ENCODE measurements at places on chromosomes 3 and 15.

DNA sequence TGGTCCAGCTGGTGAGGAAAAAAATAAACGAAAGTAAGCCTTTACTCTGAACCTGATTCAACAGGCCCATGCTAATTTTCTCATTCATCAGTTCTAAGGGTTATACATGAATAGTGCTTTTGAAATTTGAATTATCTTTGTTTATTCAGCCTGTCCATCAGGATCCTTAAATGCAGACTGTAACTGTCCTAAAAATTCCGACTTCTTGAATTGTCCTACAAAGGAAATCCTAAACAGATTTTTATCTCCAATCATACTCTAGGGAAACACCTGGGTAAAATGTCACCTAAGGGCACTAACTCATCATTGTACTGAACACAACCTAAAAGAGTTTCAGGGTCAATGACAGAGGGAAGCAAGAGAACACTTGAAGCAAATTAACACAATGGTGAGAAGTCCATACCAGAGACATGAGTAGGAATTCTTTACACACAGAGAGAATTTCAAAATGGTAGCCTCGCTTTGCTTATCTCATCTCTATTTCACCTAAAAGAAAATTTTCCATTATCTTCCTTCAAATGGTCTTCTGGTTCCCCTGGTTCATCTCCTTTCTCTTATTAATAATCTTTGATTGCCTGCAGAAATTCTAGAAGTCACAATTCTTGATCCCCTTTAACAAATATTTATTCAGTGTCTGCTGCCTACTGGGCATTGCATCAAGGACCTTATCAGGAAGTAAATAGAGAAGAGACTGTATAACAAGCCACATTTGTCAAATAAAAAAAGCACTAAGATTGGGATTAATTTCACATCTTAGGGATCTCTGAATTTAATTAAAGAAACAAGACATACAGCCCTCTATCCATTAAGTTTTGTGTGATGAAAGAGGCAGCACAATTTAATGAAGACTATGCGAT is 182.7 kb downstream of the MEIS2 start:
- DNase-seq: no peak

GRCh38 chr15:25088261-25088790 is 133.5 kb downstream of the SNRPN start:
- no peak for DNase-seq

DNA sequence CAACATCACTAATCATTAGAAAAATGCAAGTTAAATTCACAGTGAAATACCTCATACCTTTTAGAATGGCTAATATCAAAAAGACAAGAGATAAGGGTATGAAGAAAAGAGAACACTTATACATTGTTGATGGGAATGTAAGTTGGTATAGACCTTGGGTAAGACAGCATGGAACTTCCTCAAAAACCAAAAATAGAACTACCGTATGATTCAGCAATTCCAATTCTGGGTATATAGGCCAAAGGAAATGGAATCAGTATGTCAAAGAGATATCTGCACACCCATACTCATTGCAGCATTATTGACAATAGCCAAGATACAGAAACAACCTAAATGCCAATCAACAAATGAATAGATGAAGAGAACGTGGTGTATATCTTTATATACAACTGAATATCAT is 166.8 kb upstream of the LRRN1 start:
- no peak for DNase-seq

- no peak for DNase-seq
Observed at GRCh38 chr15:65434201-65434600, 11.5 kb upstream of the IGDCC4 start.

DNA sequence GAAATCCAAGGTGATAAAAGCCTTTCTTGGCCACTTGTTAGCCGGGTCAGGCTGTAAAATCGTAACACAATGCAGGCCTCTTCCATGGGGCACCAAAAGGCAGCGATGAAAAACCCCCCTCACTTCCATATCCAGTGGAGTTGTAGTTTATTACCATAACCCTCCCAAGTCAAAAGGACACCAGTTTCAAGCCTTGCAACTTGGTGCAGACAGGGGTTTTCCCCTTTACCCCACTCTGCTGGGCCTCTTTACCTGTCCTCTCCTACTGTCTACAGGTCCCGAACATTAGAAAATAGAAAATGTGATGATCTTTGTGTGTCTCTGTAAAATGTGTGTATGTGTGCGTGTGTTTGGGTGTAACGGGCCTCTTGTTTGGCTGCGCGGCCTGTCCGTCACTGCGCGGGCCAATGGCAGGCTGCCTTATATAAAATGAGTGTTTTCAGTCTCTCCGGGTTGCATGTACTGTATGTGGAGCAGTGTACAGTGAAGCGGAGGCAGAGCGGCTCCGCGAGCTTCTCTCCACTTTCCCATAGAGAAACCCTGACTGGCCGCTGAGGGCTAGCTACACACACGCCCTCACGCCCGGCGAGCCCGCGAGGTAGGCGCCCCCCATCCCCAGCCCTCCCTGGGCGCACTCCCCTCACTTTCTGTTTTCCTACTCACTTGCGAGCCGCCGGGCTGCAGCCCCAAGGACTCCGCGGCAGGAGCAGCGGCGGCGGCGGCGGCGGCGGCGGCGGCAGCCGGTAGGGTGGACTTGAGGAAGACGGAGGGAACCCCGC is at the start of gene BBX:
Gene BBX (plus strand): TSS at position 453 of the 779 bp plus-strand sequence. CDS start 187,499 bp downstream, outside the sequence.
- DNase-seq: peak; percentile 93

DNA sequence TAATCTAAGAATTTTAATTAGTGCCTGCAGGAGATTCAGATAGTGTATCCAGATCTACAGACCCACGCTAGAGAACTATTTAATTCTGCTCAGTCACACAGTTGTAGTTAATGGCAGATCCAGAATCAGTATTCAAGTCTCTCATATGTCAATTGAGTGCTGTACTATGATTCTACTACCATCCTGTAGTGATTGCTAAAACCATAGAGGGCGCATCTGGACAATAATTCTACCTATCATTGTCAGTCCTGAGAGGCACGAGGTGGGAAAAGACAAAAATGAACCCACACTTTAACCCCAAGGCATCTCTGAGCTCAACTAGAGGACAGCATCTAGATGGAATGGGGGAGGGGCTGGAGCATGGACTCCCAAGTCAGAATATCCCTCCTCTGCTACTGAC is 22.7 kb downstream of the DHX36 start:
- DNase-seq: no peak

DNA sequence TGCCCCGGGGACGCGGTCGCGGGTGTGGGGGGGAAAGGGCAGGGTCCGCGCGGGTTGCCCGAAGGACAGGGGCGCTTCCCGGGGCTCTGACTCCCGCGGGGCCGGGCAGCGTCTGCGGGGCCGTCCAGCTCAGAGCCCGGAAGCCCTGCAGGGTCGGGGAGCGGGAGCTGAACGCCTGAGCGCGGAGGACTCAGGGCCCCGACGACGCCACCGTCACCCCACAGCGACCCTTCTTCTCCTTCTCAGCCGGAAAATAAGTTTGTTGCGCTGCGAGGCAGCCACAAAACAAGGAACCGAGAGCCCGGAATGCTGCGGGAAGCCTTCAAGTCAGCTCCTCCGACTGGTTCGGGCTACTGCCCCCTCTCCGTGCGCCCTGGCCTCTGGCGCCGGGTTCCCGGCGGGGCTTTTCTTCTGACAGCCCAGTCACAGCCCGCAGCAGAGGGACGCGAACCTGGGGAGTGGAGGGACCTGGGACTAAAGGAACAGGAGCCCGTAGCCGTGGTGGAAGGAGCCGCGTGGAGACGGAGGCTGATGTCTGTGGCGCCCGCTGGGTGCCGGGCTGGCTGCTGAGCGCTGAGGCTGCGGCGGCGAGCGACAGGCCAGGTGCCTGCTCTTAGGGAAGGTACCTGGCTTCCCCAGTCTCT is 484 bp downstream of the CNTN4 start:
- DNase-seq: no peak

GRCh38 chr15:52481915-52482314 is 46.8 kb downstream of the MYO5A start:
- peak; percentile 69 for DNase-seq

GRCh38 chr15:77603611-77604336 is 28.9 kb downstream of the LINGO1 start:
- DNase-seq: no peak

GRCh38 chr3:117893638-117894037 is 1141.0 kb downstream of the IGSF11 start:
- peak; percentile 28 for DNase-seq

GRCh38 chr3:100402256-100402655 is 917 bp downstream of the LNP1 start:
- peak; percentile 69 for DNase-seq

- DNase-seq: peak; percentile 63
Observed at GRCh38 chr3:52385157-52385556, 59.7 kb downstream of the SEMA3G start.

DNA sequence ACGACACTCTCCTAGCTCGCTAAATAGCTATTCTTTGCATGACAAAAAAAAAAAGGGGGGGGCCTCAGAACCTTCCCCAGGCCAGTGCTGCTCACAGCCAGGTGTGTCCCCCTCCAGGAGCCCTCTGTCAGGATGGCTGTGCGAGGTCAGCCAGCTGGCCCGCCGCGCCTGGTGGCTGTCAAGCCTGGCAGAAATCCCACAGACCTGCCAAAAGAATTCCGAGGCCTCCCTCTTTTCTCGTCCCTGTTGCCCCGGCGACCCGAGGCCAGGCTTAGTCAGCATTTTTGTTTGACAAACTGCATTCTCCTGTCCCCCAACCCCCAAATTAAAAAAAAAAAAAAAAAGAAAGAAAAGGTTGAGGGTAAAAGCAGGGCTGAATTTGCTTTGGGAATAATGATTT is 61.9 kb downstream of the TM4SF4 start:
- DNase-seq: no peak

DNA sequence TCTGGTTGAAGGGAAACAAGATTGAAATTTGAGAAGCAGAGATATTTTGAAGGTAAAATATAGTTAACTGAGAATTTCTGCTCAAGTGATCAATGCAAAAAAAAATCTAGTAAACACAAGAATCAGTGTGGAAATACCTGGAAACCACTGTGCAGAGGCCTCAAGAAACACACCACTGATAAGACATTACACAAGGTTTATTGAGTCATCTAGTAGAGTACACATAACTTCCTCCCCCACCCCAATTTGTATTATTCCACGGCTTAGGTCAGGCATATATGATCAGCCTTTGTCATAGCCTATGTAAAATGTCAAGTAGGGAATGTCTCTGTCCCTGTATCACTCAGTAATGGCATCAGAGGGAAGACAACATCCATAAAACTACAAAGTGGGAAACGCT is 447.8 kb upstream of the BCHE start:
- DNase-seq: peak; percentile 69

- no peak for DNase-seq
Observed at GRCh38 chr15:96031426-96032110, 298.9 kb upstream of the NR2F2 start.

DNA sequence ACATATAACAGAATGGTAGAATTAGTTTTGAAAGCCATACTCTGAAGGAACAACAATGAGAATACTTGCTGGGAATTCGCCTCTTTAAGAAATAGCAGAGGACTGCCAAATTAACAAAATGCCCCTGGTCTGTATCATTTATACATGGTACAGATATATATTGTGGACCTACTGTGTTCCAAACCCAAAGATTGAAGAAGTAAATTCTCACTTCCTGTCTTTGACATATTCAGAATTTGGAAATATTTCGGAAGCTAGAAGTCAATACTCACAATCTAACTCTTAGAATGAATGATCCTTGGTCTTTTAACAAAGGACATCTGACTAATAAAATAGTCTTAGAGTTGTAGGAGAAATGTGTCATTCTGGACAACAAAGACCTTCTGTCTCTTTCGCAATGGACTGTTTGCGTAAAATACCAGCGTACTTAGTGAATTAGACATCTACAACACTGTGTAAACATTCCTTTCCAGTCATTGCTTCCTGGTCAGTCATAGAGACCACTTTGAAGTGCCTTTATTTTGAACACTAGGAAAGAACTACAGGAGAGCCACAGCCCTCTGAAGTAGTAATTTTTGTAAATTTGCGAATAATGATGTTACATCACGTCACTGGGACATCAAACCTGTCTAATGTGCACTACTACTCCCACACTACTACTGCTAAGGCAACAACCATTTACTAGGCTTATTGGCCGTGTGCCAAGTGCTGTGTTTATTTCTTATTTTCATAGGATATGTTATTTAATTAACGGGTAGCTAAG is 68.0 kb downstream of the CHL1 start:
- peak; percentile 91 for DNase-seq

DNA sequence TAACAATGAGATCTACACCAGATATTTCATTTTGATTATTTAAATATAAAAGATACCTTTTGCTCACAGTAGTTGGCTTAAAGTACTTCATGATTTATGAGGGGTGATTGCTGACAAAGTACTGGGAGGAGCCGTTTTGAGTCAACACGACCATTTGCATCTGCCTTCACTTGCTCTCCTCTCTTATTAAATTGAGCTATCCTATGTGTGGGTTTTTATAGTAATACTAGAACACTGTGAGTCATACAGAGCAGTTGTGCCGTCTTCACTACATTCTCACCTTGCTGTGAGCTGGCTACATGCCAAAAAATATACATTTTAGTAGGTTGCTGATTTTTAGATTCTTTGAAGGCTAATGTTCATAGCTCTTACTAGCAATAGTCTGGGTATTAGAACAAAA is 161.2 kb downstream of the ALCAM start:
- peak; percentile 85 for DNase-seq

GRCh38 chr3:100029052-100029451 is 85.2 kb downstream of the FILIP1L start:
- no peak for DNase-seq

DNA sequence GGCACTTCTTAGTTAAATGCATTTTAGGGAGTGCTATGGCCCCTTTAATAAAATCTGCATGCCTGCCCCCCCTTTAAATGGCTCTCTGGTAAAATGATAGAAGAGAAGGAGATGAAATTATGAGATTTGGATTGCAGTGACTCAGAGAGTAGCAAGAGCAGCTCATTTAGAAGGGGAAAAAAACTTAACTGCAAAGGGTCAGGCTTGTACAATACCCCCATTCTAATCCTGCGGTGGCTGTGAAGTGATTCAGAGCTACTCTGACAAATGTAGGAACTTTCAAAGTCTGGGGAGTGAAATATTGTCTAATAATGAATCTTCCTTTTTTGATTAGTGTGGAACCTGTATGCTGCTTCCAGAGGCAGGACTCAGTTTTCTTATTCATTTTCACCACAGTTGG is 44.1 kb upstream of the TBC1D23 start:
- DNase-seq: peak; percentile 22

GRCh38 chr3:190192739-190193138 is 72.0 kb upstream of the P3H2 start:
- peak; percentile 38 for DNase-seq

- no peak for DNase-seq
Observed at GRCh38 chr3:299590-300301, 103.2 kb downstream of the CHL1 start.

- no peak for DNase-seq
Observed at GRCh38 chr15:79315623-79316328, 4.9 kb downstream of the TMED3 start.
